ENCODE measurements at places on chromosomes 11 and 22.
A peak's percentile ranks its signal among the peaks of the same experiment; 100 is the strongest.

- DNase-seq = no peak
Measured at GRCh38 chr11:108705061-108705460, 40.2 kb downstream of the DDX10 start.

DNA sequence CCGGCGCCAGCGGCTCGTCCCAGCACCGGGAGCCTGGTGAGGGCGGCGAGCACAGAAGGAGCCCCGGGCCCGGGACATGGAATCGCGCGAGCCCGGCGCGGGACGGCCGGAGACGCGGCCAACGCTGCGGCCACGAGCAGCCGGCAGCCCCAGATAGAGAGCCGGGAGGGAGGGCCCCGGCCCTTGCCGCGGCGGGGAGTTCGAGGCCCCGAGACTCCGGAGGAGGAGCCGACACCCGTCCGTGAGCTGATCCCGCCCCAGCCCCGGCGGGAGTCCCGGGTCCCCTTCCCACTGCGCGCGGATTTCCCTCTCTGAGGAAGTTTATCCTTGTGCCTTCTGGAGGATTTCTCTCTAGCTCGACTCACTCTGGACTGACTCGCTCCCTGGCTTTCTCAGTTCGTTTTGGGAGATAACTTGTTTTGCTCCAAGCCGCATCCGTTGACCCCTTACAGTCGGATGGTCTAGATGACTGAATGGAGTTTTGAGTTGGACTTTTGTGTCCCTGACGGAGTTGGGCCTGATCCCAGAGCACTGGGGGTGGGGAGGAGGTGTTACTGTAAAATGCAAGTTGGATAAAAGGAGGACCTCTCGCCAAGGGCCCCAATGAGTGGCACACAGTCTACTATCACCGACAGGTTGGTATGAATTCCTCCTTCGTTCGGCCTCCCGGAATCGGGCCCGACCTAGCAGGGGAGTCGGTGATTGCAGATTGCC is 585 bp downstream of the ARHGEF12 start:
- peak; percentile 49 for DNase-seq

DNA sequence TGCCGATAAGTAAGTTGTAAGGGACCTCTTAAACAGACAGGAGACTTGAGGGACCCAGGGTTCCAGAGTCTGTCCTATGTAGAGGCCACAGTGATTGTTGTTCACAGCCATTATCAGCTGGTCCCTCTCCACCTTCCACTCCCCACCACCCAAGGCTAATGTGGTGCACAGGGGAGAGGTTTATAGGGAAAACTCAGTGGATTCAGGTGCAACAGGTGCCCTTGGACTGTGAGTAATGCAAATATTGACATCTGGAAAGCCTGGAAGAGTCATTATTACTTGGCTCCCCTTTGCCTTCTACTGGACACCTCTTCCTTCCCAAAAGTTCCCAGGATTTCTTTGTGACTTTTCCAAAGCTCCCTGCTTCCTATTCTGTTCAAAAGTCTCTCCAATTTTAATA is 441.1 kb upstream of the CCDC90B start:
- no peak for DNase-seq

- no peak for DNase-seq
Measured at GRCh38 chr22:29201782-29202181, 3.9 kb upstream of the EMID1 start.

DNA sequence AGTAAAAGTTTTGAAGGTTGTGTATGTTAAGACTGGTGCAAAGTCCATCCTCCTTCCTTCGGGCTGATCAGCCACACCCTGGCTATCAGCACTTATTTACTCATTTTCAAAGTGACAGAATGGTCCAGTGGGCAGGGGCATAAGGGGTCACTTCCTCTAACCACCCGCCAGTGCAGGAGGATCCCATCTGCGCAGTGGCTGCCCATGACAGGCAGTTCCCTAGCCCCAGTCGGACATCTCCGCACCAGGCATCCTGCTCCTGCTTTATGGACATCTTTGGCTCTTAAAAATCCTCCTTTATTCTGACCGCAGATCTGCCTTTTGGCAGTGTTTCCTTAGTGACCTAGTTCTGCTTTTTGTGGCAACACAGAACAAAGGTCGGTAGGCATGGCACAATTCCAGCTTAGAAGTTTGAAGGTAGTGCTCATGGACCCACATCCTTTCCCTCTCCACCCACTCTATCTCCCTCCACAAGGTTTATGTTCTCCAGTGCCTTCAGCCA is 55.9 kb downstream of the BMAL1 start:
- no peak for DNase-seq

DNA sequence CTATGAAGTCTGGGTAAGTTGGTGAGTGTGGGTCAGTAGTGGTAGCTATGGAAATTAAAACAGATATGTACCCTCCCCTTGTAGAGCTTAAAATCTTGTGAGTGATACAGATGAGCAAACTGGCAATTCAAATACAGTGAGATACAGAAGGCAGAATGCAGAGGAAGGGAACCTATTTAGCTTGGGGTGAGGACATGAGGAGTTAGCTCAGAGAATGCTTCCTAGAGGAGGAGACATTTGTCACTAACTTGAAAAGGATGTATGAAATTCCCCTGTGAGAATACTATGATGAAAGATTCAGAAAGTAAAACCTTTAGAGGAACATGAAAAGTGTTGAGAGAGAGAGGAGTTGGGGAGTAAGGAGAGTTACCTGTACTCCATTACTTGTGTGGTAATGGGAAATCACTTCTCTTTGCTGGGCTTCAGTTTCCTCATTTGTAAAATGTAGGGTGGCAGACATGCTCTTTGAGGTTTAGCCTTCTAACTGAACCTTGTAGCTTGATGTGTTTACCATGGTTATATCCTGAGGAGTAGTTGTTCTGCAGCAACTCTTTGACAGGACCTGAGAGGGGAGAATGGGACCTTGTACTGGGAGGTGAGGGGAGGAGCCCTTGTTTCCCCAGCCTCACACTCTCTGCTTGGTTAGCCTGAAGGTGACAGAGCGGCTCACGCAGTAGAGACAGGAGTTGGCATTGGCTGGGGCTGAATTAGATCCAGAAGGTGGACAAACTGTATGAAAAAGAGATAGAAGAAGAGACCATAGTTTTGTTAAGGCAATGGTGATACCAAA is 17.9 kb downstream of the SWAP70 start:
- no peak for DNase-seq

- no peak for DNase-seq
Measured at GRCh38 chr11:4551346-4551979, 6.5 kb downstream of the OR52M1 start.

DNA sequence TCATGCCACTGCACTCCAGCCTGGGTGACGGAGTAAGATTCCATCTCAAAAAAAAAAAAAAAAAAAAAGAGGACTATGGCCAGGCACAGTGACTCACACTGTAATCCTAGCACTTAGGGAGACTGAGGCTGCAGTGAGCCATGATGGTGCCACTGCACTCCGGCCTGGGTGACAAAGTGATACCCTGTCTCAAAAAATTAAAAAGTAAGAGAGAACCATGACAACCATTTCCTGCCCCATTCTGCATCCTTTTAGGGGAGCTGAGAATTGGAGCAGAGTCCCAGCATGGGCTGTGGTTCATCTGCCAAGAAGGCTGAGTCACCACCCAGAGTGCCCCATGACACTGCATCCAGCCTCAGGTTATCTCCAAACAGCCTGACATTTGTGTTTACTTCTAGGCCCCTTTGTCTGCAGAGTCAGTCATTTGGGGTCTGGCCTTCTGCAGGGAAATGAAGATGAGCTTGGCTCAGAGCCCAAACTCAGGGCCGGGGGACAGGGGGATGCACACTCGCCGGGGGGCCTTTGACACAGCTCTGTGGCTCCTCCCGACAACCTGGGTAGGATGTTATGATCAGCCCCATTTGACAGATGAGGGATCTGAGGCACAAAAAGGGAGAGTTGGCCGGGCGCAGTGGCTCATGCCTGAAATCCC is 4.7 kb downstream of the CSDC2 start:
- peak; percentile 84 for DNase-seq

- no peak for DNase-seq
Measured at GRCh38 chr11:69647761-69648497, 7.0 kb downstream of the CCND1 start.

GRCh38 chr22:42939941-42940653 is 74.9 kb downstream of the PACSIN2 start:
- no peak for DNase-seq

DNA sequence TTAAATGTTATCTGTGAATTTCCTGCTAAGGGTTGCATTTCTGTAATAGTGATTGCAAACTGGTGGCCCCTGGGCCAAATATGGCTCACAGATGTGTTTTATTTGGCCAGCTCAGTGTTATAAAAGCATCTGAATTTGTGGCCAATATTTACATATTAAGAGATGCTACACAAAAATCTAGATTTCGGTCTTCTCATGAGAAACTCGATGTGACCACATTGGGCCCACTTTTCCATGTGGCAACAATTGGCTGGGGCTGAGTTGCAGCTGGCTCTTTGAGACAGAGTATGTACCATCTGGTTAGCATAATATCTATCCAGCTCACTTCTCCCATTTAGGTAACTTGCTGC is 244.5 kb upstream of the POU2AF2 start:
- no peak for DNase-seq

GRCh38 chr11:78796956-78797355 is 222.3 kb upstream of the NARS2 start:
- DNase-seq = no peak

DNA sequence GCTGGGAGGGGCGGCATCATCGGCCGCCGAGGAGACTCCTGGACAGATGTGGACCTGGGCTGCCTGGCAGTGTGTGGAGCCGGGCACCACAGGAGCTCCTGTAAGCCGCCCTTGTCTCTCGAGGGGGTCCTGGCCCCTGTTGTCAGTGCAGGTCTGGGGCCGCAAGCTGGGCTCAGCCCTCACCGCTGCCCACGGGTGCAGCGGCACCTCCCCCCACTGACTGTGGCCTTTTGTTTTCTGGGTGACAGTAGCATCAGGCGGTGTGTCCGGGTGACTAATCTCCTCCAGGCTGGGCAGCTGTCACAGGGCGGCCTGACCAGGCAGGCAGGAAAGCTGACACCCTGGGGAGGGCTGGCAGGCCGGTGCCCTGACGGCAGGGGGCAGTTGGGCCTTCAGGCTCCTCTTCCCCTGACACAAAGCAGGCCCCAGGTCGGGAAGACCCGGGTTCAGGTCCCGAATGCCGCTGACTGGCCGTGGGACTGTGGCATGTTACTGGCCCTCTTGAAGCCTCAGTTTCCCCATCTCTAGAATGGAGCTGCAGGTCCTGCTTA is 16.3 kb downstream of the DGKZ start:
- no peak for DNase-seq

- DNase-seq = peak; percentile 84
Measured at GRCh38 chr11:95108159-95108611, 18.5 kb downstream of the ENDOD1 start.

DNA sequence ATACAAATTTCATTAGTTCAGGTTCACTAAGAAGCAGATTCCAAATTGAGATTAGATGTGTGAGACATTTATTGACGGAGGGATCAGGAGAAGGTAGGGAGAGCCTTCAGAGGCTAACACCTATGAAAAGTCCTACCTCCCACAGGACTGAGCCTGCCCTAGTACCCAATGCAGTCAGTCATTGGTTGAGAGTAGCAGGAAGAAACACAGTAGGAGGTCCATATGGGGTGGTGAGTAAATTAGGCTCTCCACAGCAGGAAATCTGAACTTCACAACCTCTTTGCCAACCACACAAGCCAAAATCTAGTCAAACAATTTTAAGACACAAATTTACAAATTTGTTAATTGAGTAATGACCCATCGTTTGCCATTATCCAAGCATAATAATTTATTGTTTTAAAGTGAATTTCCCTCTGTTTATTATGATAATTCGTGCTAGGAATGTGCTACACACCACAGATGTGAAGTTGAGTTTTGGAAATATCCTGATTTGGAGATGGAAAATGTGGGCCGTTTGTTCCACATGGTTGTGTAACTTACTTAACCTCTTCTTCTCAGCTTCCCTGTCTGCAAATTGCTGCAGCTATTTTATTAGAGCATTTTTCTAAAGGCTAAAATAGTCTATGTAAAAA is 542.1 kb downstream of the ETS1 start:
- no peak for DNase-seq

GRCh38 chr22:44394246-44395117 is 81.7 kb upstream of the SHISAL1 start:
- no peak for DNase-seq

DNA sequence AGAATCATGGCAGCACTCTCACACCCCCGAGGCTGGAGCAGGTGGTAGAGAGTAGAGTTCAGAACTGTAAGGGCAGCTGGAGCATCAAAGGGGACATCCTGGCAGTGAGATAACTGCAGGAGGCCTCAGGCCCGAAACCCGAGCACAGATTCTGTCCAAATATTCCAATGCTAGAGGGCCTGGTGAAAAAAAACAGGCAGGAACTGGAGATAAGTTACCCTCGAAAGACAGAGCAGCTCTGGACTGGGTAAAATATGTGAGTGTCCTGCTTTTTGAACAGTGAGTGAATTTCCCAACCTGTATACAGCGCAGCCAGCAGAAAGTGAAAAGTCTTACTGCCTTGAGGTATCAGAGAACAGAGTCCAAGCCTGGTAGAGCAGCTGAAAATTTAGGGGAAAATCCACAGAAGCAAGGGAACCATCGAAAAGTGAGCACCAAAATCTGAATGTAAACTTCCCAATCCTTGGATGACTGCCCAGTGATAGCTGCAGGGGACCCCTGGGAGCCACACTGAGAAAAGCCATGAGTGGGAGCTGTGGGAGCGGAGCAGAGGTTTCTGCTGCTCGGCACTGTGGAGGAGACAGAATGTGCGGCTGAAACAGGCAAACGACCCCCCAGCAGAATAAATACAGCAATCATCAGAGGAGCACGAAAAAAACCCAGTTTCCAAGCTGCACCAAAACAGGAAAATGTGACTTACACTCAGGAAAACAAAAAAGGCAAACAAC is 50.6 kb downstream of the WNT11 start:
- DNase-seq = no peak

GRCh38 chr11:10440401-10440800 is 14.7 kb upstream of the AMPD3 start:
- no peak for DNase-seq

- no peak for DNase-seq
Measured at GRCh38 chr11:130548491-130548833, 100.0 kb downstream of the ADAMTS15 start.

- DNase-seq = no peak
Measured at GRCh38 chr11:20477418-20478090, 90.0 kb downstream of the PRMT3 start.

- peak; percentile 53 for DNase-seq
Measured at GRCh38 chr11:1453611-1454034, 33.0 kb downstream of the MOB2 start.

GRCh38 chr11:9754010-9754471 is 90.2 kb downstream of the SWAP70 start:
- DNase-seq = no peak

DNA sequence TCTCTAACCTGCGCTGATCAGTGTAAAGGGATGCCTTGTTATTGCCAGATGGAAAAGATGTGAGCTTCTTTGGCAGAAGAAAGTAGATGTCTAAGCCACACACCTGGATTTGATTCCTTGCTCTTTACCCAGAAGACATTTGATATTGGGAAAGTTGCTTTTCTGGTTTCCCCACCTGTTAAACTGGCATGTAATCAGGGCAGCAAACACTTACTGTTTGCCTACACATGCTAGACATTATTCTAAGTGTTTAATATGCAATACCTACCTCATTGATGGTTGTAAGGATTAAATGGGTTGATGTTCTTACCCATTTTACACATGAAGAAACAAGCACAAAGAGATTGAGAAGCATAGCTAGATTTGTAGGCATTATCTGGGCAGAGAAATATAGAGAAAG is 16.6 kb downstream of the ASRGL1 start:
- DNase-seq = no peak

Data from cerebellar cortex (tissue), 1 donor.